ENCODE measurements at places on chromosomes 7 and 10.

DNA sequence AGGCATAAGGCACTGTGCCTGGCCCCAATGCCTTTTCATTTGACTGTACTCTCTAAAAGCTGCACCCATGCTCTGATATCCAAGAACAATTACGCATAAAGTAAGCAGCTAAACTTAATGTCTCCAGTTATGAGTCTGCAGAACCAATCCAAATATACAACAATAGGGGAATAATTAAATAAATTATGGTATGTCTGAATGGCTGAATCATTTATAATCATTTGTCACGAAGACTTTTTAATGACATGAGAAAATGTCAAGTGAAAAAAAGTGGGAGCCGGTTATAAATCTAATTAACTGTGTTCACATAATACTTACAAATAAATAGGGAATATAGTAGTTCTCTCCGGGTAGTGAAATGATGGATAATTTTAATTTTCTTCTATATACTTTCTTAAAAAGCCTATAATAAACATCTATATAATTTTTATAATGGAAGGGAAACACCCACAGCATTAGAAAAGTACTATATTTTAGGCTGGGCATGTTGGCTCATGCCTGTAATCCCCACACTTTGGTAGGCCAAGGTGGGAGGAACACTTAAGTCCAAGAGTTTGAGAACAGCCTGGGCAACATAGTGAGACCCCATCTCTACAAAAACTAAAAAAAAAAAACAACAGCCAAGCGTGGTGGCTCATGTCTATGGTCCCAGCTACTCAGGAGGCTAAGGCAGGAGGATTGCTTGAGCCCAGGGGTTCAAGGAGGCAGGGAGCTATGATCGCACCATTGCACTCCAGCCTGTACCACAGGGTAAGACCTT is 14.2 kb downstream of the SLC37A3 start:
- no peak for DNase-seq

DNA sequence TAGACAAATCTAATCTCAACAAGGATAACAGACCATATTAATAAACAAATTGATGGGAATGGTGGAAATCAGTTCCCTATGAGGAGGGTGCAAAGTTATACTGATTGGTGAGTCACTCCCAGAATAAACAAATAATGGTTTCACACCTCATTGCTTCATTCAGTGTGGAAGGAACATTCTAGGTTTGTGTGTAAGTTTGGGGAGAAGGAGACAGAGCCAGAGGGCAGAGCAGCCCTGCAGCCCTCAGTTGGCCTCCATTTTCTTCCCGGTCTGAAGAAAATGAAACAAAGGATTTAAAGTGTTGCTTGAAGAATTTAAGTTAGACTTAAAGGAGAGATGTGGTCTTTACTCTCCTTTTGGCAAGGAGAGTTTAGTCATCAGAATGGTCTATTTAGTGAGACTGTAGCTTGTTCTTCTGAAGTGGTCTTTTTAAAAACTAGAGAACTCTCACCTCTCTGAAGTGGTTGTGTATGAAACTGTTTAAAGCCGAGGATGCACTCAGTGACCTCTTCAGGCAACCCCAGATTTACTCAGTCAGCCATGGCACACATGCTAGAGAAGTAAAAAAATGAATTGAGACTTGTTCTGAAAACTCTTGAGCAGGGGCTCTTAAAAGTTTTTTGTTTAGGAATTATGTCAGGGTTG is 27.2 kb downstream of the IKZF1 start:
- no peak for DNase-seq

DNA sequence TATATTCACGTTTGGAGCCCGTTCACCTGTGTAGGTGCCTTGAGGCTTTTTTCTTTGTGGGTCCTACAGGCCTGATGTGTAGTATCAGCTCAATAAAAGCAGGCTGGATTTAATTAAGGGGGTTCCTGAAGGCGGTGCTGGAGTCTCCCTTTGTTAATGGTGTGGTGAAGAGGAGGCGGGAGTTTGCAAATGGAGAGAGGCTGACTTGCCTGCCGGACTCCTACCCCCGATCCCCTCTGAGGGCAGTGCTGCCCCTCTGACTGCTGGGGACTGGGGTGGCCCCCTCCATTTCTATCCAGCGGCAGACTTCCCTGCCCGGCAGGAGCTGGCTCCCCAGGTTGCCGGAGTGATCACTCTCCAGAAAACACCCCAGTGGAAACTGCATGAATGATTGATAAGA is 45.1 kb downstream of the ZMIZ1 start:
- DNase-seq = no peak

DNA sequence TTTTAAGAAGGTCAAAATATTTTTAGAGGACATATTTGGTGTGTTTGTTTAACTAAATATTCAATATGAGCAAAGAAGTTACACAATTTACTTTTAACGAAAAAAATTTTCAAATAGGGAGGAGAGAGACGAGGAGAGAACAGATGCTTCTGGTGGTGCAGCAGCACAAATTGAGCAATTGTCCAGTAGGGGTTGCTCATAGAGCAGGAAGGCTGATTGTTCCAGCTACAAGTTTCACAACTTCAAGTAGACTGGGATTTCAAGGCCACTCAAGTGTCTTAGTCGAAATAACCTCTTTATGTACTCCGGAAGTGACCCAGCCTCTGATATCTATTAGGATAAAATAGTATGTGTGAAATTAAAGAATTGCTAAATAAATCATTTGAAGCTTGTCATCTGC is 197.9 kb downstream of the HDAC9 start:
- DNase-seq = no peak

GRCh38 chr10:132542086-132542775 is 4.6 kb downstream of the INPP5A start:
- no peak for DNase-seq

- no peak for DNase-seq
Observed at GRCh38 chr10:132066812-132067211, 1.1 kb downstream of the JAKMIP3 start.

DNA sequence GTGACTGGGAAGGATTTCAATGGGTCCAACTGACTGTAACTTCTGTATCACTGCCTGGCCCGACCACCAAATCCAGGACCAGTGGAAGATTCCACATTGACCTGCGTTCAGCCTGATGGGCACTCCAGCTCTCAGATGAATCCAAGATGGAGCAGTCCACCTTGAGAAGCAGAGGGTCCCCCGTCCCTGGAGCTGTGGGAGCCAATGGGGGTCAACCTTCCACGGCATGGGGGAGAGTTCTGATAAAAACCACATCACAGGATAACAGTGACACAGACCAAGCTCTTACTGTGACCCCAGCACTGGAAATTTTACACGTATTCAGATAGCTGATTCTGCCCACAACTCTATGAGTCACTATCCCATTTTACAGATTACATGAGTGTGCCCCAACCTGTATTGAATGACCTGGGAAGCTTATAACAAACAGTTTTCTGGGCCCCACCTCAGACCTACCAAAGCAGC is 11.2 kb downstream of the ZCCHC24 start:
- no peak for DNase-seq

DNA sequence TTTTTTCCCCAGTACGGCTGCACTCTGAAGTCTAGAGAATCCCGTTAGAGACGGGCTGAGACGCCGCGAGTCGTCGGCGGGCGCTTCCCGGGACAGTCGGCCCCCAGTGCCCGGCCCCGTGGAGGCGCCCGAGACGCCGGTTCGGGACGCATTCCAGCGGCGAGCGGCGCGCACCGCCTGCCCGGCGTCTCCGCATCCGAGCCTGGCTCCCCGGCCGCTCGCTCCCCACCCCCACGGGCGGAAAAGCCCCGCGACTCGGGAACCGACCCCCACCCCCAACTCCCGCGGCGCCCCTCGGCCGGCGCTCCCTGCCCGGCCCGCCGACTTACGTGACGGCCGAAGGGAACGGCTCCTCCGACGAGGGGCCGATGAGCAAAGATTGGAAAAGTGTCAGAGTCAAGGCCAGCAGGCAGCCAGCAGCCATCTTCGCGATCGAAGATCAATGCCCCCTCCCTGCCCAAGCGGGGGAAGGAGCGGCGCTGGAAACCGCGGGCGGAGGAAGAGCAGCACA is 486 bp downstream of the CACNA2D1 start:
- DNase-seq = peak; percentile 70

DNA sequence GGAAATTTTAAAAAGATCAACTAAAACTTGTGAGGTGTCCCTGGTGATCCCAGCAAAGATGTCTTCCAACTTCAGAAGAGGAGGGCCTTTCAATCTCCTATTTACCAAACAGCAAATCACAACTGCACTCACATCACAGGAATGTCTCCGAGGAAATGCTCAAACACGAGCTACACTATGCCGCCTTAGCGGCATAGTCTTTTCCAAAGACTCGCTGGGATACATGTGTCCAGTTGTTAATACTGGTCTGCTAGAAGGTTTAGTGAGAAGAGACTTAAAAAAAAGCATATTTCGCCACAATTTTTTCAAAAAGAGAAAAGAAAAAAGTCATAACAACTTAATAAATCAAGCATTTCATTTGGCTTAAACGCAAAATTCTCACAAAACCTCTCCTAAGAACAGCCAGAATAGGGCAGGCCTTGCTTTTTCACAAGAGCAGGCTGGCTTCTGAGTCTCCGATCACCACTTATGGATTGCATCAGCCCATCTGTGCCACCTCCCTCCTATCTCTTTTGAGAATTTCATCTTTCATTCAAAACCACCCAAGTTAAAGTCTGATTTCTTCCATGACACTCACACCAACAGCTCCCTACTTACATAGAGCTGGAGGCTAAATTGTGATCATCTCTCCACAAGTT is 66.1 kb downstream of the GNA12 start:
- no peak for DNase-seq

DNA sequence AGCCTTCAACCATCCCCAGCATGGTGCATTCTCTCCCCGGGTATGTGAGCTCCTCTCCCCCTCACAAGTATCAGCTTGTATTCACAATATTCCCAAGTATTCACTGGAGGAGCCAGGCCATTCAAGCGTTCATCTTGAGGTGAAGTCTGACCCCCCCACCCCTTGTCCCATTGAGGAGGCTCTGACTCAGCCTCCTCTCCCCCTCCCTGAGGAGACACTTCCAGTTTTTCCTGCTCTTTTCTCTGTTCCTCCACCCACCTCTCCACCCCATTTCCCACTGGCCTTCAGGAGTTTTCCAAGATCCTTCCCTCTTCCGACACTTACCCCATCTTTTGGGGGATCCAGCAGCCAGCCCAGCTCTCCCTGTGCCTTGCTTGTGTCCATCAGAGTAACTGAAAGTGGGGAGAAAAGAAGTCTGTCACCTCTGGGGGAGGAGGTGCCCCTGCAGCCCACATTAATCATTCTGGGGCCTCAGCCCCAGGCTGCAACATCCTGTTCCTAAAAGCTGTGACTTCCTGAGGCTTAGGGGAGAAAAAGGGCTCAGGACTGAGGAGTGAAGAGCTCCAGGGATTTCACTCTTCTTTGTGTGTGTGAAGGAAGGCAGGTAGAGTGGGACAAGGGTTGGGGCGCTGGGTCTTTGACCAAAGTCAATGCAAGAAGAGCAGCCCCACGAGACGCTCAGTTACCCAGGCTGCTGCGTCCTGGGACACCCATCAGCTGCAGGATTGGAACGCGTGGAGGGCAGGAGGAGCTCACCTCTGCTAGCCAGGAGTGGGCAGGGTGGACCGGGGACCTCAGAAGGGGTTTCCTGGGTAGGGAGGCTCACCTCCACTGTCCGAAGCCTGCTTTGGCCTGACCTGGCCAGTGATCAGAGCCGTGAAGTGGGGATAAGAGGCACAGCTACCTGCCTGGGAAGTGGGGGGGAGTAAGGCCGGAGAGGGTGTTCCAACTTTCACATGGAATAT is 1.1 kb downstream of the EPHA1 start:
- DNase-seq = no peak

- DNase-seq = no peak
Observed at GRCh38 chr7:486216-486743, 33.4 kb downstream of the PDGFA start.

GRCh38 chr10:31706464-31707092 is 222.1 kb downstream of the ARHGAP12 start:
- DNase-seq = no peak

- DNase-seq = no peak
Observed at GRCh38 chr10:91798649-91799611, 704 bp downstream of the TNKS2 start.

GRCh38 chr7:119472408-119473038 is 800.5 kb upstream of the KCND2 start:
- peak; percentile 25 for DNase-seq

GRCh38 chr7:4641091-4641666 is 40.9 kb upstream of the FOXK1 start:
- DNase-seq = no peak

DNA sequence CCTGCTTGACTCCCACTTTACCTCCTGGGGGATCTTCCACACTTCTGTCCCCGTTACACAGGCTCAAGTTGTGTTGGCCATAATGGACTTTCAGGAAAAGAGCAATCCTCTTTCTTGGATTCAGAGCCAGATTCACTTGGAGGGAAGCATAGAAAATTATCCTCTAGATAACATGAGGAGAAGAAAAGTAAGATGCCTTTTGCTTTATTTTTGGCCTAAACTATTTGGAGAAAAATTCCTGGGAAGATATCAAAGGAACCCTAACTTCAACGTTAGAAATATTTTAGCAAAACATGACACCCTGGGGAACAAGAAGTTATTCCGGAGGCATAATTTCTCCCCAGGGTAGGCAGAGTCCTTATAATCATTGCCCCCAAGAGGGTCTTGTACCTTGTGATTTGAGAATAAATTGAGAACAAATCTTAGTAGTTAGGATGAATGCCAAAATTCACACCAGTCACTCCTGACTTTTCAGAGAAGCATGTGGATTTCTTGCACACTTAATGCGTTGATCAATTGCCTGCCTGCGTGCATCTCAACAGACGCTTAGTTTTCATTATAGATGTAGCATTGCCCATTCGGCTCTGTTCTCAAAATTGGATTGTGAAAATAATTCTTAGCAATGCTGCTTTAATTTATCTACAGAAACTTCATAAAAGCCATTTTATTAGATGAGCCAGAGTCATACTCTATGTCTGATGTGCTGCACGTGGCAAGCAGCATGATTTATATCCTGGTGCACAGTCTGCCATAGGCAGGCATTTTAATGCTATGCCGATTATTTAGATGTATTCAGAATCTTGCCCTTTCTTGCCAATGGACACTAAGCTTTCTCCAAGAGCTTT is 224.4 kb downstream of the C7orf25 start:
- DNase-seq = no peak

DNA sequence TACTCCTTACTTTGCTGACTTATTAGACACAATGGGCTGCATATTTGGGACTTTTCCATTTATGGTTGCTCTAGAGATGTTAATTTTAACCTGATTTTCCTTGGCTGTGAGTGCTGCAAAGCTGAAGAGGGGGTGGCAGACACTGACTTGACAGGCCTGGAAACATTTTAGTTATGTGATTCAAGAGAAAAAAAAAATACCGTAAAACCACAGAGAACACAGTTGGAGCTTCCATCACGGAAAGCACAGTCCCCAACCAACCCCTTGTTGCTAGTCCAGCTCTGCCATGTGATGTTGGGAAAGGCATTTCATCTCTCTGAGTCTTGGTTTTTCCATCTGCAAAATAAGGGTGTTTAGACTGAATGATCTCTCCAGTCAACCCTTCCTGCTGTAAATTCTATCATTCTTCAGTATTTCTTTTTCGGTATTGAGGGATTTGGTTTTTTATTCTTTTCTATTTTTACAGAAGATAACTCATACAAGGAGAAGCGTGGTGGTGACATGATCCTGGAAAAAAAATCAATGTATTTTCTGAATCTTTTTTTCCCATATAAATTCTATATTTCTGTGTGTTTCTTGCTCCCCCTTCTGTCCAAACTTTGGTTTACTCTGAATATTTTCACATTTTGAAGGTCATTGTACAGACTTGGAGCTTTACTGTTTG is 246.1 kb downstream of the REEP3 start:
- DNase-seq = no peak
